Neural progenitor cell (in vitro differentiated cells): ENCODE measurements at places on chromosomes 5 and 9.
A peak's percentile ranks its signal among the peaks of the same experiment; 100 is the strongest.

DNA sequence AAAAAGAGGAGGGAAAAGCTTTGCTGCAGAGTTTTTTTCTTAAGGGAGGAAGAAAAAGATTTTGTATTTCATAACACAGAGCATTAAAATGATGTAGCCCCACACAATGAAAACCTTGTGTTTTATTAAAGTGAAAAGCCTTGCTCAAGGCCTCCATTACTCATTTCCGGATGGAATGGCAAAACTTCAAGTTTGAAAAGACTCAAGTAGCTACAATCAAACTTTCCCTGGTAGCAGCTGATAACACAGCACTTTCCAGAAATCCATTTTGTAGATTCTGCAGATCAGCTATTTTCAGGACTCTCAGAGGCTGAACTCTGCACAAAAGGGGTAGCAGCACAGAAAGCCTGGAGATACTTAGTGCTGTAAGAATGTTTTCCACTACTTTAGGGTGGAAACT lies 374.8 kb downstream of the NFIB start:
- no peaks in the 10 kb centered on the region for H3K4me1 ChIP-seq
- H3K27ac ChIP-seq = no peak overlapping the region
- no peaks in the 10 kb centered on the region for H3K36me3 ChIP-seq
- DNase-seq = no peak

DNA sequence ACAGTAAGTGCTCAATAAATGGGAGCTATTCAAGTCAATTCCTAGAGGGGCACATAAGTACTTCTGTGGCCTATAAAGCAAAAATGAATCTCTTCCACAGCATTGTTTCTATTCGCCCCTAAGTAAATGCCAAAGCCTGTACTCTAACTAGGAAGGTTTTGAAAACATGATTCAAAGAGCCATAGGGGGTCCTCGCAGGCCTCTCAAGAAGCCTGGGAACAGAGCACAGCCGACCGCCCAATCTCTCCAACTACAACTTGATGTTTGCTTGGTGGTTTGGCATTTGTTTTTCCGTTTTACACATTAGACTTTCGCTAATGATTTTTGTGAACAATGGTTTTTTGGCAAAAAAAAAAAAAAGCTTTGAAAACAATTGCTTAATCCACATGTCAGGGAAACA lies 19.4 kb downstream of the EFNA5 start:
- H3K27ac ChIP-seq = peak overlapping the region; percentile 90
- no peaks in the 10 kb centered on the region for H3K27me3 ChIP-seq
- peaks cover 95% of the 10 kb centered on the region for H3K4me1 ChIP-seq
- peaks cover 3% of the 10 kb centered on the region for H3K36me3 ChIP-seq
- peak overlapping the region; percentile 34 for H3K4me3 ChIP-seq

- no peak for DNase-seq
- H3K4me1 ChIP-seq = no peaks in the 10 kb centered on the region
- H3K27me3 ChIP-seq = no peaks in the 10 kb centered on the region
Observed at GRCh38 chr5:73797132-73797510, 171.1 kb downstream of the ARHGEF28 start.

GRCh38 chr9:107046692-107047091 lies 183.7 kb downstream of the ZNF462 start:
- peaks cover 35% of the 10 kb centered on the region for H3K4me1 ChIP-seq
- H3K4me3 ChIP-seq = no peak overlapping the region
- no peak overlapping the region for H3K27ac ChIP-seq

DNA sequence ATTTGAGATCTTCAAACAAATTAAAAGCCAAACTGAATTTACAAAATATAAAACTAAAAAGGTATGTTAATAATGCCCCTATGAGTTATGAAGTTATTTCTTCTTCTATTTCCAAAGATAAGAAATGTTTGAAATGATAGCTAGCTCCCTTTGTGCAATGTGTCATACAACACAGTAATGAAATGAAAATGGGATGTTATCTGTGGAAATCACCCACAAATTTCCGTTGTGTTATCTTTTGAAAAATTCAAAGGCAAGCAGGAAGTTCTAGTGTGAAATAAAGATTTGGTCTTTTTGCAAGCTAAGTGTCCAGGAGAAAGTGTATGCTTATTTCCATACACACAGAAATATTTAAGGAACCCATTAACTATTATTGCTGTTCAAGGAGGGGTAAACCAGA lies 375.3 kb upstream of the PRR16 start:
- DNase-seq = no peak
- H3K36me3 ChIP-seq = no peaks in the 10 kb centered on the region
- H3K27me3 ChIP-seq = no peaks in the 10 kb centered on the region

DNA sequence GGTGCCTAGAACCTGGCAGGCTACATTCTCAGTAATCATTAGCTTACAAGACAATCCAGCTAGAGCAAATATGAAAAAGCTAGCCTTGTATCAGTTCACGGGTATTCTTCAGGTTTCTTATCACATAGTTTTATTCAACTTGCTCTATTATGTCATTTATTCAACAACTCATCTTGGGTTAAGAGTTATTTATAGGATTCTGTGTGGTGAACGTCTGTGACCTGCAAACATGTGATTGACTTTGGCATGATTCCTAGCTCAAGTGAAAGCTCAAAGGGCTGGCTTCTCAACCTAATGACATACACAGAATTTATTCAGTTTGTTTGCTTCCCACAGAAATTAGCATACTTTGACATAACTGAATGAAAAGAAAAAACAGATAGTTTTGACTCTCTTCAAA lies 173.1 kb downstream of the PLPPR1 start:
- H3K27me3 ChIP-seq = no peaks in the 10 kb centered on the region
- H3K27ac ChIP-seq = no peak overlapping the region
- H3K36me3 ChIP-seq = no peaks in the 10 kb centered on the region

DNA sequence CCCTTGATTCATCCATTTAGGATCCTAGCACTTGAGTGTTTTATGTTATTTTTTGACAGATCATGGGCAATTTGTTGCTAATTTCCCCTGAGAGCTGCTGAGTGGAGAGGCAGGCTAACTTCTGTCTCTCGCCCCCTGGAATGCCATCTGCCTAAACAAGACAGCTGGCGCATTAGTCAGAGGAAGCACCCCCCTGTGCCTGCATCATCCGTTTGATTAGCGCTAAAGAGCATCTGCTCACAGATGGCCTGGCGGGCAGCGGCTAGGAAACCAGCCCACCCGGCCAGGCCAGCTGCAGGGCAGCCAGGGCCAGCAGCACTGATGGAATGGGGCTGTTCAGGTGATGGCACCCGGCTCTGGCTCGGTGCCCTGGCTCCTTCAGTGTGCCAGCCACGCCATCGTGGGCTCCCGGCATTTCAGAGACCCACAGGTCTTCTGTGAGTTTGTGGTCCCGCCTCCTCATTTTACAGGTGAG lies 22.9 kb upstream of the ASS1 start:
- H3K4me3 ChIP-seq = no peak overlapping the region
- H3K27me3 ChIP-seq = no peaks in the 10 kb centered on the region
- H3K27ac ChIP-seq = no peak overlapping the region
- peak; percentile 80 for DNase-seq
- no peaks in the 10 kb centered on the region for H3K36me3 ChIP-seq
- peaks cover 17% of the 10 kb centered on the region for H3K4me1 ChIP-seq

GRCh38 chr5:102916109-102916508 lies 161.0 kb downstream of the PAM start:
- peaks cover 46% of the 10 kb centered on the region for H3K4me1 ChIP-seq
- DNase-seq = no peak
- no peaks in the 10 kb centered on the region for H3K27me3 ChIP-seq
- no peak overlapping the region for H3K4me3 ChIP-seq
- no peaks in the 10 kb centered on the region for H3K36me3 ChIP-seq

DNA sequence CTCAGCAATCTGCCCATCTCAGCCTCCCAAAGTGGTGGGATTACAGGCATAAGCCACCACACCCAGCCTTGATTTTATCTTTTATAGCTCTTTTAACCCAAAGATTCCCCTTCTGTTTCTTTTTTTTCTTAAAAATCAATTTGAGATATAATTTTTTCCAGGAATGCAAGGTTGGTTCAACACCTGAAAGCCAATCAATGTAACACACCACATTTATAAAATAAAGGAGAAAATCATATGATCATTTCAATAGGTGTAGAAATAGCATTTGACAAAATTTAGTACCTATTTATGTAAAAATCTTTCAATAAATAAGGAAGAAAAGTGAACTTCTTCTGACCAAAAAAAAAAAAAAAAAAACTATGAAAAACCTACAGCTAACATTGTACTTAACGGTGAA lies 3.7 kb upstream of the ASS1 start:
- H3K27ac ChIP-seq = no peak overlapping the region
- H3K36me3 ChIP-seq = no peaks in the 10 kb centered on the region
- H3K4me1 ChIP-seq = peaks cover 11% of the 10 kb centered on the region

DNA sequence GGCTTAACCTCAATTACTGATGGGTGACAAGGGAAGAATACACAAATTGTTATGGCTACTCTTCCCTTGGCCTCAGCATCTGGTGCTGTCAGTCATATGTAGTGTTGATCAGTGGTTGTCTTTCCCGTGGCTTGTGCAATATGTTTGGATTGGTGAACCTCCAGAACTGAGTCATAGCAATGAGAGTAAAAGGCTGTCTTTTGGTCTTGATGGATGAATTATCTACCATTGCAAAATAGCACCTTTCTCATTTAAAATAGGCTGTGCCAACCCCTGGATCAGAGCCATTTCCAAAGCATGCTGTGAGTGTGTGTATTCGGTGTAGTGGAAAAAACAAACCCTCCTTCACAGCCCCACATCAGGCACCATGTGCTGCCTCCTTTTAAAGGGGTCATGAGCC lies 14.6 kb upstream of the F2R start:
- no peak overlapping the region for H3K27ac ChIP-seq
- no peak overlapping the region for H3K4me3 ChIP-seq
- no peaks in the 10 kb centered on the region for H3K27me3 ChIP-seq
- no peaks in the 10 kb centered on the region for H3K36me3 ChIP-seq

GRCh38 chr5:18238321-18238720 lies 604.1 kb downstream of the TAF11L14 start:
- H3K36me3 ChIP-seq = no peaks in the 10 kb centered on the region
- no peaks in the 10 kb centered on the region for H3K4me1 ChIP-seq
- H3K4me3 ChIP-seq = no peak overlapping the region
- H3K27ac ChIP-seq = no peak overlapping the region
- DNase-seq = no peak
